Mammary epithelial cell (primary cell): ENCODE measurements at places on chromosomes 4 and X.

DNA sequence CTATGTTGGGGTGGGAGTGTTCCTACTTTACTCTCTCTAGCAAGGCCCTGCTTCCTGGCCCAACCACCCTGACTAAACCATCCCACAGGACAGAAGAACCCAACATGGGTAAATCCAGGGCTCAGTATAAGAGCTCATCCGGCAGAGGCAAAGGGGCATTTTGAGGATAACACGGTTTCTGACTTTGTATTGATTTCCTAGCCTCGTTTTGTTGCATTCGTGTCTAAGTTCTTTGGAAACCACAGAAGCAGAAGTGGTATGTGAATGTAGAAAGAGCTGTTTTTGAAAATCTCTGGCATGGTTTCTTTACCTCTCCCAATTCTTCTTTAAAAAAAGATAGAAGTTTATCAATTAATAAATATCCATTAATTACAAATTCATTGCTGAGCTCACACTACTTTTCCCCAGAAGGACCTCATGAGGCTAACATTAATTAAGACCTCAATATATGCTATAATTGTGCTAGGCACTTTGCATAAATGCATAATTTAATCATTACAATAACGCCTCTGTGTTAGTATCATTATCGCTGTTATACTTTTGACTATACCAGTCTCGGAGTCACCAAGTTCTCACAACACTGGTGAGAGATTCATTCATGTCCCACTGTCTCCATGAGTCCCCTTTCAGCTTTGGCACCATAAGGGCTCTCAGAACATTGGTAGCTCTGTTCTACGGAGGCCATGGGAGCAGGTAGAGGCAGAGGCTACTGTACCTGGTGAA lies 5.8 kb upstream of the CLNK start:
- no peak for DNase-seq

DNA sequence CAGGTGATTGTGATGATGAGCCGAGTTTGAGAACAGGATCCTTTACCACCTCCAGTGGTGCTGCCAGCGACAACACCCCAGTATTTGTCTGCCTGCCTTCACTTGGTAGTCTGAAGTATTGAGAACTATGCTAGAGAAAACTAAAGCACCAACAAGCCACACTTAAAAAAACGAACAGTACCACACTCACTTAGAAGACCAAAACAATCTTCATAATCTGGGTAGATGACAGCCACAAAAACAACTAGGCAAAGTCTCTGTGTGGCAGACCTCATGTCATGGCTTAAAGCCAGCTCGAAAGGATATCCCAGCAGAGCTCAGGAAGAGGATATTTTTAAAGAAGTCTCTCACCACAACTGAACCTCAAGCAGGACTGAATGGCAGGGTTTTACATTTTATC lies 236.0 kb downstream of the GPC3 start:
- DNase-seq: no peak

DNA sequence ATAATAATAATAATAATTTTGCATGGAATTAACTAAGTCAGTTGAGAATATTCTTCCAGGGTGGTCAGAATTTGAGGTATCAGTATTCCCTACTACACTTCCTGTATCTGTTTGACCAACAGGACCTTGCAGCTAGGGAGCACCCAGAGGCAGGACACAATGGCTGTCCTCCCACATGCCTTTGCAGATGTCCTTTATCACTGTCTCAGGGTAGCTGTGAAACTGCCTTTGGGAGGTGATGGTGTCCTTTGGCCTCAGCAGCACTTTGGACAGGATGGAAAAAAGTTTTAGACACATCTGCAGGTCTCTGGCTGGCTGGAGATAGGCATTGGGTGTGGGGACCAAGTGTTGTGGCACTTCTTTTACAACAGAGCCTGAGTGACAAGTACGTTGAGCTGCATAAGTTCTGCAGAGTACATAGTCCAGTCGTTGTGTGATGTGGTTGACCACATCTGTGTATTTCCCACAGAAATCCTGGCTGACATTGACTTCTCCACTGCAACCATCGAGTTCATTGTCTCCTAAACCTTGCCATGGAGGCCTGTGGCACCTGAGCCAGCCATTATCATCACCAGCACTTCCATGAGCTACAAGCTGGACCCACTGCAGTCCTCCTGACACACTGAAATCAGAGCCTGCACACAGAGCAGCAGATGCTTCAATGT lies 19.1 kb upstream of the UBA6 start:
- DNase-seq: no peak

GRCh38 chrX:14354521-14354920 lies 174.8 kb upstream of the GLRA2 start:
- DNase-seq: no peak

DNA sequence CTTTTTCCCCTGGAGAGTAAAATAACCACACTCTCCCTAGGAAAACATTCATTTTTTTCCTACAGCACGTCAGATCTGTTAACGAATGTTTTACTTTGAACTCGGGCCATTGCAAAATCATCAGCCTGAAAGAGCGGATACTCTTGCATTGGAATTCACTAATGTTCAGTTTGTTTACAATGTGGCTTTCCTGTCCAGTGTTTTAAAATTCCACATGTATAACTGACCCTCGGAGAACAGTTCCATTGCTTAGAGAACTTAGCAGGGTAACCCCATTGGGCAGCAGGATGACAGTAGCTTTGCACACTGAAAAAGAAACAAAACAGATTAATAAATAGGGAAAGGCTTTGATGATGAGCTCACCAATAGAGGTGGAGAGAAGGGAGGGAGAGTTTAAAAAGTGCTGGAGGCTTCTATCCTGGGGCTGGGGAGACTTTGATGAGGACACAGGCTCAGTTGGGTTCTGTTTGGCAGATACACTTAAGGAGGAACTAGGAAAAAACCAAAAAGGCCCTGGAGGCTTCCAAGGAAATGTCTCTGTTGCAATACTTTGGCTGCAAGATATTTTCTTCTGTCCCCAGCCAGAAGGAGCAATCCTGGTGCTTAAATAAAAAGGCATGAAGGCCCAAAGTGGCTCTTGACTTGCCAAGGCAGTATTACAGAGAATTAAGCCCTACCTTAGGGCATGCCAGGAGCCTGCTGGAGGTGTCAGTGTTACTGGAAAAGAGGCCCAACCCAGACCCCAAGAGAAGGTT lies 143.1 kb downstream of the ARSF start:
- DNase-seq: no peak

- no peak for DNase-seq
Observed at GRCh38 chrX:53316111-53316859, 34.9 kb upstream of the IQSEC2 start.

GRCh38 chr4:139987502-139987850 lies 166.5 kb downstream of the MAML3 start:
- DNase-seq: peak; percentile 58

DNA sequence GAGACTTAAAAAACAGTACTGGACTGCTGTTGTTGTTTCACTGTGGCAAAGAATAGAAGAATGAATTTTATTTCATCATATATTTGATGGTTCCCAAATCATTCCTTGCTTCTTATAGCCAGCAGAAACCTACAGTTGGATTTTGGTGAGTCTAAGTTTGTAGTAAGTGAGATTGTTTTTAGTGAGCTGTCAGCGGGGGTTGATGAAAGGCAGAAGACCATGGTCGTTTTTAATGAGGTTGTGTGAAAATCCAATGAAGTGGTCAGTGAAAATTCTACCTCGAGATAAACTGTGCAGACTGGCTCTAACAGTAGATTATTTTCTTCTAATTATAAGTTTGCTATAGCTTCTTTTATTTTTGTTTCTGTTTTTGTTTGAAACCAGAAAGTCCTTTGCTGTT lies 36.2 kb downstream of the ANAPC4 start:
- DNase-seq: no peak

- peak; percentile 49 for DNase-seq
Observed at GRCh38 chr4:67568820-67569219, 10.3 kb downstream of the STAP1 start.

GRCh38 chr4:153122855-153123254 lies 81.4 kb upstream of the TRIM2 start:
- DNase-seq: no peak

GRCh38 chrX:44975666-44976263 lies 102.8 kb downstream of the KDM6A start:
- peak; percentile 63 for DNase-seq

- peak; percentile 6 for DNase-seq
Observed at GRCh38 chrX:72644946-72645345, 69.2 kb downstream of the PHKA1 start.

DNA sequence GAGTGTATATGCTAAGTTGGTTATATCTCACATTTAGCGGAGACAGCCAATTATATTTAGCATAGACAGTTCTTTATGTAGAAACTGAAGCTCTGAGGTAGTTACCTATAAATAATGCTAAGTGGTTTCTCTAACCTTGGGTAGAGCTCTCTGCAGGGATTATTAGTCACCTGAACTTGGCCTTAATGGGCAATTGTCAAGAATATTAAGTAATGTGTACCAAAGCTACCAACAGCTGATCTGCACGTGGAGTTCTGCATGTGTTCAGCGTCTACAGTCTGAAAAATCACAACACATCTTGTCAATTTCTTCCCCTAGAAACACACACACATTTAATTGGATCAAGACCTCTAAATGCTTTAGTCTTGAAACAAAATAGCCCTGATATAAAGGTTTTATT lies 740.6 kb upstream of the FAM241A start:
- no peak for DNase-seq

GRCh38 chr4:187726485-187726884 lies 269.1 kb upstream of the ZFP42 start:
- DNase-seq: no peak

- peak; percentile 89 for DNase-seq
Observed at GRCh38 chr4:74428276-74428675, 16.7 kb upstream of the AREG start.

- no peak for DNase-seq
Observed at GRCh38 chrX:9952300-9952699, 14.9 kb upstream of the CLDN34 start.

GRCh38 chr4:133775469-133775868 lies 426.1 kb downstream of the PABPC4L start:
- DNase-seq: no peak

DNA sequence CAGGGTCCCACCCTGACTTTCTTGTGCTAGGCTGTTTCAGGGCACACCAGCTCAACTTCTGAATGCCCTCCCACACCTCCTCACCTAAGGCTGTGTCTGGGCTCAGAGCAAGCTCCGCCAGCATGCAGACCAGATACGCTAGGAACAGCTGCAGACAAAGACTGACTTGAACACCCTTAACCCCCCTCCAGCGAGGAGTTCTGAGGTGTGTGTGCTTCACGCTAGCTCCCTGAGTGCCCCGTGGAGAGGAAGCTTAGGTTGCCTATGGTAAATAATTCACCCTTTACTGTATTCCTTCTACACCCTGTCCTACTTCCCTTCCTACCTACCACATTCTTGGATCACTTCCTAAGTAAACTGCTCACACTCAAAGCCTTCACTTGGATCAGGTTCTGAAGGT lies 115.0 kb downstream of the VCX3B start:
- DNase-seq: no peak

DNA sequence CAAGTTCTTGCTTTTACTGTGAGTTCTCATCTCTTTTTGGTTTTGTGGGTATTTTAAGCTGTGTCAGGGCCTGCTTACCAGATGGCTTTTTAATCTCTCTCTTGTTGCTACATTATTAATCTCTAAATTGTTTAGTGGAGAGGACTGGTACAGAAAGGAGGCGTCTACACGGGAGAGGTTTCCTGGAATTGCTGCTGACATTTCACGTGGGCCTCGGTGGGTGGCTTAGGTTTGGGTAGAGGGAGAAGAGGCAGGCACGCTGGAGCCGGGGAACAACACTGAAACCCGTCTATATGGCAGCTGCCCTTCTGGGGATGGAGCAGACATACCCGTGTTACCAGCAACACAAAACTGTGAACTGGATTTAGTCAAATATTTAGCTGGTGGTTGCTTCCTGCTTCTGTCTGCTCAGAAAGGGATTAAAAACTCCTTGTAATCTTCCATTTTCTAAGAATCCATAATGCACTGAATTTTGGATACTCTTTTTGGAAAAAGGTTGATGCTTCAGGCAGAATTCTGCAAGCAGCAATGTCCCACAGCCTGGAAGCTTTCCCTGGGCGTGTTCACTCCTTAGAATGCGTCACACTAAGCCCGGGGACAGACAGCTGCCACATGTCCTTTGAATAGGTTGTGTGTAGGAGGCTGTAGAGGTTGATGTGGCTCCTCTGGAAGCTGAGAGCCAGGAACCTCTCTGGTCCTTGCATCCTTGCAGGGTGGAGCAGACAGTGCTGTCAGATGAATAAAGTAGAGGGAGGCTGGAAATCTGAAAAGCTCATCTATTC lies 199.8 kb upstream of the GATB start:
- no peak for DNase-seq

GRCh38 chr4:11565213-11565612 lies 136.5 kb upstream of the HS3ST1 start:
- no peak for DNase-seq

DNA sequence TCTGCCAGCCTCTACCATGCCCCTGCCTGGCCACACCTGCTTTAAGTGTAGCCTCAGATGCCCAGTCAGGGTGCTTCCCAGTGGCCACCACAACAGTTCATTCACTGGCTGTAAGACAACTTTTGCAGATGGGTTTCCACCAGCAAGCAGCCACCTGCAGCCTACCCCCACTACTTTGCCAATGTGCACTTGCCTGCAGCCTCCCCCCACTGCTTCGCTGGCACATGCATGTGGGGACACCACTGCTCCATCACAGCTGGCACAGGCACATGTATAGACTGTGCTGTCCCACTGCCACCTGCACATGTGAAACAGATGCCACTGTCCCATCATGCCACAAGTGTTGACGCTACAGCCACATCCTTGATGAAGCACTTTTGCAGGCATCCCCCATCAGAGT lies 723.9 kb downstream of the SH3BGRL start:
- no peak for DNase-seq

- DNase-seq: no peak
Observed at GRCh38 chr4:96170198-96170597, 330.3 kb downstream of the PDHA2 start.

DNA sequence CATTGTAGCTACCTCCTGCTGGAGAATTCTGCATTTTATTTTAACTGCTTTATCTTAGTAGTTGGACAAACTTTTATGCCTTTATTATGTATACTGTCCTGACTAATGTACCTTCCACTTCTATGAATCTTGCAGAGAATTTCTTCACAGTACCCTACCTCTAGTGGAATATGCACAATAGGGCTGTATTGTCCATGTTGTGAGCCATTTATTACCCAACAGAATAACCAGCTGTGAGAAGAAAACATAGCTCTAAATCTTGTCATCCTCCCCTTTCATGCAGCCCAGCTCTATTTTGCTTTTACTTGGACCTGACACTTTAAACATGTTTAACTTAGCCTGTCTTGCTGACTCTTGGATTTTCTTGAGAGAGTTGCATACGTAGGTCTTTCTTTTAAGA lies 56.2 kb downstream of the MCUB start:
- DNase-seq: no peak

- DNase-seq: no peak
Observed at GRCh38 chr4:118797558-118798142, 38.3 kb downstream of the SEC24D start.

DNA sequence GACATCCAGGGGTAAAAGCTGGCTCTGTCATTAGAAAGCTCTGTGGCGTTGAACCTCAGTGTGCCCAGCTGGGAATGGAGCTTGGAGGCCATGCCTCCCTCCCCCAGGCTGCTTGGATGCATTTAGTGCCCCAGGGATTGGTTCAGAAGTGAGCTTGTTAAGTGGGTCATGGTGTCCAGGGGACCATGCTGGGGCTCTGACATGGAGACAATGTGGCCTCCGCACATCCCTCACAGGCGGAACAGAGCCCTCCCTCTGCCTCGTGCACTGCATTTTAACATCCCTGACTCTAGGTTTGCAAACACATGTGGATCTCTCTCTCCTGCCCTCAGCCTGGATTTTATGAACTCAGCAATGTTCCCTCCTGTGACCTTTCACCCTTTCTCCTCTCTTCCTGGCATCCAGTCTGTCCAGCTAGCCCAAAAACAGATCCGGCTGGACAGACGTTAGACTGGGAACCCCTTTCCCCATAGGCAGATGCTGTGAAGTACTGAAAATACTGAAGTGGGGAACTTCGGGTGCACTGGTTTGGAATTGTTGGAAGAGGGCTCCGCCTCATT lies 81.5 kb downstream of the SORCS2 start:
- no peak for DNase-seq
